ENCODE measurements at places on chromosomes 5 and 9.

DNA sequence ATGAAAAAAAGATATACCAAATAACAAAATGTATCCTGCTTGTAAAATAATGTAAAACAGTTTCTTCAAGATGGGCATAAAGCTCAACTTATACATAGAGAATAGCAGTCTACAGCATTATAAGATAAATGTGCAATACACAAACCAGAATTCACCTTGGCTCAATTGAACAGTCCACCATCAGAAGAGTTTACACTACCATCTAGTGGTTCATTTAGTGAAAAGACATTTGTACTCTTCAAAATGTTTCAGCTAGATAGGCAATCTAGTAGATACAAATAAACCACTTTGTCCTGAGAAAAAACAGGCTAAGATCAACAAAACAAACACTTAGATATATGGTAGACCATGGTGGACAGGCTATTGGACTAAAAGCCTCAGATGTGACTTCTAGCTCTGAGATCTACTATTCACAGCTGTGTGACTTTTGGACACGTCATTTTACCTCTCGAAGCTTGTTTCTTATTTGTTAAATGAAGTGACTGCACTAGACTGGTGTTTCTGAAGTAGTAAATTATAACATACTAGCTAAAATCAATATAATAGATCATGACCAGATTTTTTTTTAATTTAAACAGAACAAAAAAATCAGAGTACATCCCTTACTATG is 22.1 kb upstream of the TPD52L3 start:
- DNase-seq = no peak

DNA sequence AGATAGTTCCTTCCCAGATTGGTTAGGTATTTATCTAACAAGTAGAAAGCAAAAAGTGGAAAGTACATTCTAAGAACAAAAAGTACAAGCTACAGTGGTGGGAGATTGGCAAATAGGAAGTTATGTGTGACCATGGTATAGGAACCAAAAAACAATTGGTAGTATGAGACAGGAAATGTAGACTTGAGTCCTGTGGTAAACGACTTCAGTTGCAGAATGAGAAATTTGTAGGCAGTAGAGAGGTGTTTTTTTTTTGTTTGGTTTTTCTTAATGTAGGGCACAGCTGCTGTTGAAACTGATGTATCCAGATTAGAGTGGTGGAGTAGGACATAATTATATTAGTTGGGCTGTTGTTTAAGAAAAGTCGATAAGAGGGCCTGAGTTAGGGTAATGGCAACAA is 72.0 kb downstream of the CCNH start:
- no peak for DNase-seq

DNA sequence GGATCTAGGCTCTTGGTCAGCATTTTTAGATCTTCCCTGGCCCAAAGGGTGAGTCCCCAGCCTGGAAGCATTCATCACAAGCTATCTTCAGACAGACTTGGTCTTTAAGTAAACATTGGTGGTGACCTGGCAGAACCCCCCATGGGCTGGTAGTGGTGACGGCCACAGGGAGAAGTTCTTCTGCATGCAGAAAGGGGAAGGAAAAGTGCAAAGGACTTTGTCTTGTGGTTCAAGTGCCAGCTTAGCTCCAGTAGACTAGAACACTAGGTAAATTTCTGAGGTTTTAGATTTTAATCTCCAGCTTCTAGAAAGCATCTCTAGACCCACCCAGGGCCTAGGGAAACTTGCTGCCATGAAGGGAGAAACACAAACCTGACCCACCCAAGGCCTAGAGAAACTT is 584.0 kb downstream of the CHSY3 start:
- no peak for DNase-seq

- DNase-seq = no peak
Observed at GRCh38 chr5:14735944-14736343, 71.4 kb downstream of the OTULIN start.

GRCh38 chr9:103188781-103189350 is 193.7 kb downstream of the CYLC2 start:
- DNase-seq = no peak

GRCh38 chr9:112771359-112772214 is 21.0 kb downstream of the SNX30 start:
- DNase-seq = no peak

GRCh38 chr9:97696803-97697601 is at the start of gene XPA:
Gene XPA, minus strand, starts transcription at chr9:97697340. Its CDS starts 48 bp downstream, at chr9:97697292.
- DNase-seq = peak; percentile 99

- no peak for DNase-seq
Observed at GRCh38 chr9:8816361-8816760, 1016.8 kb upstream of the DMAC1 start.

DNA sequence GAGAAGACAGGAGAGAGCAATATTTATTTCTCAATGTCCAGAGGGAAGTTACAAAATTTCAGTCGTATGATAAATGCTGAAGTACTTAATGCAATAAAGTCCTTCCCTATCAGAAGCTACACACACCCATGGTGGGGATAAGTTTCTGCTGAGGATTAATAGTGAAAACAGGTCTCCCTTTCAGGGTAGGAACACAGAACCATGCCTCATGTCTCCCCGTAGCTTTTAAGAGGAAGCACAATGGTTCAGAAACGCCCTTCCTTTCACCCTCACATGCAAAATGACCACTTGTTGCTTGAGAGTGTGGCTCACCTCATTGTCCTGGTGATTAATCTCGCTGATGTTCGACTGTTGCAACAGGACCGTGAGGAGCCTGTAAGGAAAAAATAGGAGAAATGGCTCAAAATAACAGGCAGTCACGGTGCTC is 73.6 kb downstream of the ANKRD55 start:
- DNase-seq = no peak

- no peak for DNase-seq
Observed at GRCh38 chr5:40828021-40828631, 6.9 kb downstream of the RPL37 start.
